ENCODE measurements at places on chromosomes 4 and X. TPM values are rescaled to one million over a fixed set of nuclear protein-coding genes. Genes with fewer than 3 reads are reported as not detected.

DNA sequence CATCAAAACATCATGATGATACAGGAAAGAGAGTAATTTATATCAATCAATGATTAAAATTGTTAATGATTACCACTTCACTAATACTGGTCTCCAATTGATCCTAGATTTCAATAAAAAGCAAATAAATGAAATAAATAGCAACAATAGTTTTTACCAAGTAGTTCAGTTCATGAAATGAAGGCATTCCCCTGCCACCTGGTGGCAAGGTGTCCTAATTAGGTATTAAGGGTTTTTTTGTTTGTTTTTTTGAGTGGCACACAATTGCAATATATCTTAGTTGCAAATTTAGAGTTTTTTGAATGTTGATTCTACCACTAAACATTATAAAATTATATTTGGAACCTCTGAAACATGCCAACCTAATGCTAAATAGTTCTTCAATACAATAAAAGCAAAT, 157.4 kb upstream of the PDE5A start:
- no peak for DNase-seq

- DNase-seq: no peak
Measured at GRCh38 chr4:155491336-155492120, 114.8 kb upstream of the MAP9 start.

GRCh38 chrX:15143050-15143824, 126.6 kb downstream of the ASB9 start:
- DNase-seq: peak; percentile 8

DNA sequence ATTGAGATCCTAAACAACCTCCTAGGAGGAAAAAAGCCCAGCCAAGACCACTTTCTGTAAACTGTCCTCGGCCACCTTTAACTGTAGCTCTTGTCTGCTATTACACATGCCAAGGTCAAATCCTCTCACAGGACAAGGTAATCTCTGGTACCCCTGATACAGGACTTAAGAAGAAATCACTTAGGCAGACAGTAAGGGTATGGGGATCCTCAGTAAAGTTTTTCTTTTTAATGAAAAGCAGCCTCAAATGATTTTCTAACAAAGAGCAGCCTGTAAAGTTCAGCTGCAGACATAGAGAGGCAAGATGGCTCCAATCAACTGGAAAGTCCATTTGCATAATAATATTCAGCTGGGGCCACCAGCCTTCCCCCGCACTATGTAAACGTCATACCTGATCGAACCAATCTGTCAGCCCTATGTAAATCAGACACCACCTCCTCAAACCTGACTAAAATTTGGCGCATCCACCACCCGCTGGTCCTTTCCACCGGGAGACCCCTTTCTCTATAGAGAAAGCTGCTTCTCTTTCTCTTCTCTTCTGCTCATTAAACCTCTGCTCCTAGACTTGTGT, 14.6 kb upstream of the MPP1 start:
- DNase-seq: no peak

DNA sequence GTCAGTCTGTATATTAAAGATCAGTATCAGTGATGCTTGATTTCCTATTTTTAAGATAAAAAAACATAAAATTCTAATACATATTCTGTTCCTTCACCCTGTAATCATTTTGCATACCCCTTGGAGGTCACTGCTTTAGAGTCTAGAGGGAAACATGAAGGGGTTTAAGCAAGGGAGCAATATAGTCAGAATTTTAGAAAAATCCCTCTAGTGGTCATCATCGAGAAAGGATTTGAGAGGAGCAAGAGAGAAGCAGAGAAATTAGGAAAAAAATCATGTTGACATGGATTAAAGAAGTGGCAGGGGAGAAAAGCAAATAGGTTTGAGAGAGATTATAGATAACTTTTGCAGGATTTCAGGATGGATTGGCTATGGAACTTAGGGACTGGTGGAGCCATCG, 11.1 kb downstream of the APEX2 start:
- DNase-seq: no peak

- no peak for DNase-seq
Measured at GRCh38 chr4:112637552-112637866, 566 bp downstream of the LARP7 start.

DNA sequence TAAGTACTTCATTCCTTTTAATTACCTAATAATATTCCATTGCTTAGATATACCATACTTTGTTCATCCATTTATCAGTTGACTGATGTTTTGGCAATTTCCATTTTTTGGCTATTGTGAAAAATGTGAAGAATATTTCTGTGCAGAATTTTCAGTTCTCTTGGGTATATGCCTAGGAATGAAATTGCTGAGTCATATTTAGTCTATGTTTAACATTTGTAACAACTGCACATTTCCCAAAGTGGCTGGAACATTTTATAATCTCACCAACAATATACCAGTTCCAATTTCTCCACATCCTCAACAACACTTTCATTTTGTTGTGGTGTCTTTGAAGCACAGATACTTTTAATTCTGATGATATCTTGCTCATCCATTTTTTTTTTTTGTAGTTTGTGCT, 215.5 kb downstream of the PDGFC start:
- DNase-seq: no peak

DNA sequence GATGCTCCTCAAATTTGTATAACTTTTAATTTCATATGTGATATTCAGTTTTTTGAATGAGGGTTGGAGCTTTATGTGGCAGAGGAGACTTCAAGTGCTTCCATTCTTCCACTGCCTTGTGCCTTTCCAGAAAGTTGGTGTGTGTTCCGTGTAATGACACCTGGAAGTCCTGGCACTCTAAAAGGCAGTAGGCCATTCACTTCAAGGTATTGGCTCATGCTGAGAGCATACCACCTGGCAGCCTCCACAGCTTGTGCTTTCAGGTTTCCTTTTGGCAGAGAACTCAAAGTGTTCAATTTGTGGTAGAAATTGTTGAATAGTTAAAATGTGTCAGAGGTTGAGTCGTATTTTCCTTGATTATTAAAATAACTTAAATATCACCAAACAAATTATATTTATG, 49.6 kb downstream of the GRIA2 start:
- no peak for DNase-seq

GRCh38 chr4:41455206-41455605, 82.8 kb upstream of the LIMCH1 start:
- no peak for DNase-seq

DNA sequence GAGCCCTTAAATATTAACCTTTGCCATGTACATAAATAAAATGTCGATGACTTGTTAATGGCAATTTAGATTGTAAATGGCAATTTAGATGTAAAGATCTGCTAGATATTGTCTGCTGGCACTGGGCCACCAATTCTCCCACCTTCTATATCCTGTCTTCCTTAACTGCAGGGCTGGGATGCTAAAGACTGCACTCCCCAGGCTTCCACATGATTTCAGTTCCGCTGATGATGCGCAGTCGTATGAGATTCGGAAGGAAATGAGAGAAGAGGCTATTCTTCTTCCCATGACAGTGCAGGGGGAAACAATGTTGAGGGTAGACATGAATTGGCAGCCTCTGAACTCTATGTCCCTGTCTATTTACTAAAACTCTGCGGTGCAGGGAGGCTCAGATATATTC, 55.7 kb downstream of the PITX2 start:
- DNase-seq: no peak

GRCh38 chr4:94540476-94540875, 88.7 kb downstream of the PDLIM5 start:
- DNase-seq: no peak

The CRLF2 gene
- polyA plus RNA-seq: not detected

GRCh38 chrX:100654261-100654660, 10.3 kb downstream of the SRPX2 start:
- peak; percentile 8 for DNase-seq

- no peak for DNase-seq
Measured at GRCh38 chrX:127702527-127702926, 349.7 kb downstream of the ACTRT1 start.

- DNase-seq: no peak
Measured at GRCh38 chr4:129788486-129788885, 692.5 kb downstream of the C4orf33 start.

The PCGF3 gene
- 26.6 TPM for polyA plus RNA-seq

The DCTD gene
- 16.1 TPM for polyA plus RNA-seq

The ABCG2 gene
- polyA plus RNA-seq: 0.33 TPM

DNA sequence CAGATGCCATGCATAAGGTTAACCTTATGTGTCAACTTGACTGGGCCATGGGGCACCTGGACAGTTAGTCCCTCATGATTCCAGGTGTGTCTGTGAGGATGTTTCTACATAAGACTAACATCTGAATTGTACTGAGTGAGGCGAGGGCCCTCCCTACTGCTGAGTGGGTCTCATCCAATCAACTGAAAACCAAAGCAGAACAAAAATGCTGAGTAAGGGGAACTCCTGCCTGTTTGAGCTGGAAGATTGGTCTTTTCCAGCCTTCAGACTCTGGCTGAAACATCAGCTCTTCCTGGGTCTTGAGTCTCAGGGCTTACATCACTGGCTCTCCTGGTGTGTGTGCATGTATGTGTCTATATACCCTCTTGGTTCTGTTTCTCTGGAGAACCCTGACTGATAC, 13.8 kb downstream of the NELFA start:
- no peak for DNase-seq

The UGT2B15 gene
- polyA plus RNA-seq: not detected

The GSX2 gene
- 0.04 TPM for polyA plus RNA-seq

GRCh38 chr4:11618666-11619282, 190.1 kb upstream of the HS3ST1 start:
- no peak for DNase-seq

GRCh38 chrX:77953708-77954107, 15.7 kb downstream of the PGAM4 start:
- DNase-seq: no peak

The PPP1R2C gene
- not detected for polyA plus RNA-seq

The FAM9C gene
- not detected for polyA plus RNA-seq

GRCh38 chr4:112119353-112119783, 25.9 kb upstream of the FAM241A start:
- no peak for DNase-seq

The PABPC5 gene
- 0.23 TPM for polyA plus RNA-seq
